Activated CD4-positive, CD25-positive, alpha-beta regulatory T cell treated with anti-CD3 and anti-CD28 coated beads, Interleukin-2, amount 50 U/mL, for 16 hours (primary cell): ENCODE measurements at places on chromosomes 6 and 20.

DNA sequence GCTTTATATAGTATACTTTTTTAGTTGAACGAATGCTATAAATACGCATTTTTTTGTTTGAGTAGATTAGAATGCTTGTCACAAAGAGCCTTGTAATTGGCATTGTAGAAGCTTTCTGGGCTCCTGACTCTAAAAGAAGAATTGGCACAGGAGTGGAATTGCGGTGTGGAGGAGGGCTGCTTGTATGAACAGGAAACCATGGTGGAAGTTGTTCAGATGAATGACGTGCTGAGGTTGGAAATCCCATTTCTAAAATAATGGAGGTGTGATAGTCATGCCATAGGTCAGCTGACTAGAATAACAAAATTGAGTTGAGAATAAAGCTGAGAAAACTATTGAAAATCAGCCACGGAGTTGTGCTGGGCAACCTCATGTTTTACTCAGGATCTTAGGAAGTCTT is 174.9 kb downstream of the QKI start:
- no peak for DNase-seq

- DNase-seq = no peak
Measured at GRCh38 chr20:32466739-32467505, 108.8 kb downstream of the ASXL1 start.

DNA sequence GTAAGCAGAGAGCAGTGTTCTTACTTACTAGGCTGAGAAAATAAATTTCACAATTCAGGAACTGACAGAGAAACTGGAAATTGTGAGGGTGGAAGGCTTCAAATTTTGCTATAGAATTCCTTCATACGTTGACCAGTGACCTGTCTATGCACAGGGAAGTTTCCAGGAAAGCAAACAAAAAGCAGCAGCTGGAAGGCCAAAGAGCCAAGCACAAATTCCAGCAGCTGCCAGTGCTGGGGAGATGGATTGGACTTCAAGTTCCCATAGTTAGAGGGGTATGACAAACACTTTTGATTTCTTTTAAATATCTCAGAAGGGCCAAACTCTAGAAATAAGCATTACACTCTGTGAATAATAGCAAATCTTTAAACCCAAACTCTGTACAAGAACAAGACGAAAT is 299.1 kb upstream of the KCNQ5 start:
- no peak for DNase-seq

GRCh38 chr6:72151742-72152141 is 265.4 kb downstream of the RIMS1 start:
- no peak for DNase-seq
